ENCODE measurements at places on chromosomes 4 and X. TPM values are rescaled to one million over a fixed set of nuclear protein-coding genes. Genes with fewer than 3 reads are reported as not detected.

Gene REELD1
- total RNA-seq = not detected

Gene SHISA3
- 0.77 TPM for total RNA-seq

Gene OTOP1
- not detected for total RNA-seq

Gene GASK1B
- not detected for total RNA-seq

Gene MTNR1A
- total RNA-seq = not detected

Gene TRAM1L1
- not detected for total RNA-seq

Gene NIPAL1
- total RNA-seq = 2.0 TPM

Gene TMEM31
- 0.31 TPM for total RNA-seq

- no peaks in the 10 kb centered on the region for H3K4me1 ChIP-seq
- H3K27ac ChIP-seq = no peak overlapping the region
- no peak overlapping the region for H3K4me3 ChIP-seq
- H3K27me3 ChIP-seq = no peaks in the 10 kb centered on the region
These were observed 38.0 kb upstream of the ADGRL3 start for GRCh38 chr4:61162116-61162515.

DNA sequence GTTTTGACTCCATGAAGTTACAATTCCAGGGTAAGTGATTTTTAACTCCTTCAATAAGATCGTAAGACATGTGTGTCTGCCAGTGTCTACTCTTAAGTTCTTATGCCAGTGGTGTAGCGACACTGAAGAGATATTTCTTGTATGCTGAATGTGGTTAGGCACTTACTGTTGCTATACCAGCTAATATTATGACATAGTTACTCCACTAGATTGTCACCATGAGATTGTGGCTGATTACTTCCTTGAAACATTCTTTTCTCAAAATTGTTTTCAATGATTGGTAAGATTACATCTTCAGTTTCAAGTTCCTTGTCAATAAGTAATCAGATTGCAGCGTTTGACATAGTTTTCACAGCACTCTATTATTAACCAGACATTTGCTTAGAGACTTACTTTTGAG, 60.6 kb upstream of the PAGE5 start:
- H3K4me3 ChIP-seq = peak overlapping the region; percentile 15
- H3K4me1 ChIP-seq = no peaks in the 10 kb centered on the region
- peaks cover 6% of the 10 kb centered on the region for H3K36me3 ChIP-seq
- H3K27me3 ChIP-seq = no peaks in the 10 kb centered on the region
- no peak for DNase-seq

GRCh38 chrX:76605390-76605789, 177.9 kb downstream of the MAGEE1 start:
- no peaks in the 10 kb centered on the region for H3K27me3 ChIP-seq
- H3K4me1 ChIP-seq = no peaks in the 10 kb centered on the region
- H3K27ac ChIP-seq = no peak overlapping the region
- H3K4me3 ChIP-seq = no peak overlapping the region
- H3K36me3 ChIP-seq = no peaks in the 10 kb centered on the region

- H3K36me3 ChIP-seq = no peaks in the 10 kb centered on the region
- H3K27me3 ChIP-seq = peaks cover 13% of the 10 kb centered on the region
- H3K27ac ChIP-seq = no peak overlapping the region
- H3K4me1 ChIP-seq = peaks cover 22% of the 10 kb centered on the region
These were observed 217.7 kb upstream of the PSAPL1 start for GRCh38 chr4:7652451-7652881.

GRCh38 chr4:88880501-88881226, 176.3 kb downstream of the FAM13A start:
- H3K36me3 ChIP-seq = no peaks in the 10 kb centered on the region
- peaks cover 11% of the 10 kb centered on the region for H3K4me1 ChIP-seq
- H3K4me3 ChIP-seq = no peak overlapping the region
- no peak overlapping the region for H3K27ac ChIP-seq
- peaks cover 5% of the 10 kb centered on the region for H3K27me3 ChIP-seq

DNA sequence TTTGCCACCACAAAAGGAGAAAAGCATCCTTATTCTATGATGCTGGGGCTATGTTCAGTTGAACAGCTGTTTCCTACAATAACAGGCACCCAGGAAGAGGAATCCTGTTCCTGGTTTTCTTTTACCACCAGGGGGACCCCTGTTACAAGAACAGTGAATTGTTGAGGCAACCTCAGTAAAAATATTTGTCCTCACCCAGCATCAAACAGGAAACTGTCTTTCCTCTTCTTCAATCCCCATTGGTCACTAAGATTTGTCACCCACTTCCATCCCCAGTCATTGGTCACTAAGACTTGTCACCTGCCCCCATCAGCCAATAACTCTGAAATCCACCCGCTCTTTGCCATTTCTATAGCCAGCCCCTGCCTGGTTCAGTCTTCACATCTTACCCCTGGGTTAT, 143.5 kb upstream of the GALNT7 start:
- no peaks in the 10 kb centered on the region for H3K27me3 ChIP-seq
- no peaks in the 10 kb centered on the region for H3K36me3 ChIP-seq
- H3K4me3 ChIP-seq = no peak overlapping the region
- H3K4me1 ChIP-seq = peaks cover 4% of the 10 kb centered on the region
- DNase-seq = peak; percentile 43
- H3K27ac ChIP-seq = no peak overlapping the region

- no peak overlapping the region for H3K4me3 ChIP-seq
- no peaks in the 10 kb centered on the region for H3K36me3 ChIP-seq
- H3K27ac ChIP-seq = no peak overlapping the region
These were observed 1011.7 kb upstream of the PCDH7 start for GRCh38 chr4:29708473-29708872.

DNA sequence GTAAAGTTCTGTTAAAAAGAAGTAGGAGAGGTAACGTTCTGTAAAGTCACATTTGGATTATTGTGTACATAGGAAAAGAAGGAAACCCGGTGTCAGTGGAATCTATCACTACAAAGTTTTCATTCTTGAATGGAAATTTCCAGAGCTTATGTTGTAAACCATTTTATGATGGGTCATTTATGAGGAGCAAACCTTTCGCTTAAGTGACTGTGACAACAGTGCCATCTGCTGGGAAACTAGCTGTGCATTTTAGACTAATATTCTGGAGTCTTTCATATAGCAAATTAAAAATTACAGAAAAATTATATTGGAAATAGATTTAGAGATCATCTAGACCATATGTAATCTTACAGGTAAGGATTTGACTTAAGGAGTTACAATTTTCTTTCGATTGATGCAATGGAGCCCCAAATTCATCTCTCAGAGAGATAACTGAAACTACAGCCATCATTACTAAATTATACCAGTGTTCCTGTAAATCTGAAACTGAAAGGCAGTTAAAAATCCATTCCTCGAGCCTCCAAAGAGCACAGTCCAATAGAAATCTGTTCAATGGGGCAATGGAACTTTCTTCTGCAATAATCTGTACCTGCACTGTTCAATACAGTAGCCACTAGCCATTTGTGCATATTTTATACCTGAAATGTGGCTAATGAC, 26.9 kb downstream of the ASB9 start:
- no peak overlapping the region for H3K27ac ChIP-seq
- no peak overlapping the region for H3K4me3 ChIP-seq
- H3K4me1 ChIP-seq = no peaks in the 10 kb centered on the region
- peak; percentile 61 for DNase-seq
- no peaks in the 10 kb centered on the region for H3K36me3 ChIP-seq

DNA sequence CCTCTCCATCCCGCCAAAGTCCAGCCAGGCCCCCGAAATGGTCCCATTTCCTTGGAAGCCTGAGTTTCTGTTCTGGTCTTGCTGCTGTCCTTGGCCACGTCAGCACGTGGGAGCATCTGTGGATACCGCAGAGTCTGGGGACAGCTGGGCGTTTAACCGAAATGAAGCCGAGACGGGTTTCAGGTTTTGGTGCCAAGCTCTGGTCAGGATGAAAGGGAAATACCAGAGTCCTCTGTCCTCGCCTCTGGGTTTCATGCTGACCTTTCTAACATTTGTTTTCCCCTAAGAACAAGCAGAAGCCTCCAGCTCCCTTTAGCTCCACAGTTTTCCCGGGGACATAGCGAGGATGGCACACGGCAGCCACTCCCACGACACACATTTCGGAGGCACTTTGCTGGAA, 19.7 kb downstream of the SHOX start:
- no peaks in the 10 kb centered on the region for H3K36me3 ChIP-seq
- DNase-seq = no peak
- no peaks in the 10 kb centered on the region for H3K4me1 ChIP-seq
- H3K27ac ChIP-seq = no peak overlapping the region
- H3K4me3 ChIP-seq = no peak overlapping the region

DNA sequence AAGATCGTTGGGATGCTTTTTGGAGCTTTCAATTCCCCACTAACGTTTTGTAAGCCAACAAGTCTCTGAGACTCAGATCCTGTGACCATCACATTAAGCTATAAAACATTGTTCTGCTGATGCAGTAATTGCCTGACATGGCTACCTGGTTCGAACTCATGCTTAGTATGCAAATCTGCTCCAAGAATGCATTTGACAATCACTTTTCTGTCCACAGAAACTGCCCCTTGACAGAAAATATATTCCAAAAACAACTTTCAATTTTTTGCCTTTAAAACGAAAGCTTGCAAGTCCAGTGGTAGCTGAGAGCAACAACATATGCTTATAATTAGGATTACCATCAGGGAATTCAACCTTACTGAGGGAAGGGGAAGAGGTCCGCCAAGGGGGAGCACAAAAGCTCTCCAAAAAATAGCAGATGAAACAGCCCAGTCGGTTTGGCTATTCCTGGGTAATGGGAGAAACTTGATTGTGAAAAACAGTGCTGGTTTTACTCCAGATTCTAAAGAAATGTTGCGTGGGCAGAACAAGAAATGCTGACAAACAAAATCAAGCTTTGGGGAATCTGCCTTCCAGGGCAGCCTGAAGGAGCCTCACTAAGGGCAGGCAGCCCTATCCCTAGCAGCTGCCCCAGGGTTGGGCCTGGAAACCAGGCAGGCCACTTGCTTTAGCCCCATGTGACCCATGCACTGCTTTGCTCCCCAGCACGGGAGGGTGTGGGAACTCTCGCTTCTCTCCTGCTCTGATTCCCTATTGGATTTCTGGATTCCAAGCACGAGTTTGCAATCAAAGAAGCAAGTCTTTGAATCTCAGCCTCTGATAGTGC, 160.7 kb upstream of the LDB2 start:
- DNase-seq = no peak
- no peaks in the 10 kb centered on the region for H3K27me3 ChIP-seq
- no peaks in the 10 kb centered on the region for H3K4me1 ChIP-seq
- no peaks in the 10 kb centered on the region for H3K36me3 ChIP-seq
- H3K27ac ChIP-seq = no peak overlapping the region

- no peak for DNase-seq
- H3K4me3 ChIP-seq = no peak overlapping the region
- H3K36me3 ChIP-seq = no peaks in the 10 kb centered on the region
These were observed 16.2 kb downstream of the TBC1D9 start for GRCh38 chr4:140739971-140740370.

DNA sequence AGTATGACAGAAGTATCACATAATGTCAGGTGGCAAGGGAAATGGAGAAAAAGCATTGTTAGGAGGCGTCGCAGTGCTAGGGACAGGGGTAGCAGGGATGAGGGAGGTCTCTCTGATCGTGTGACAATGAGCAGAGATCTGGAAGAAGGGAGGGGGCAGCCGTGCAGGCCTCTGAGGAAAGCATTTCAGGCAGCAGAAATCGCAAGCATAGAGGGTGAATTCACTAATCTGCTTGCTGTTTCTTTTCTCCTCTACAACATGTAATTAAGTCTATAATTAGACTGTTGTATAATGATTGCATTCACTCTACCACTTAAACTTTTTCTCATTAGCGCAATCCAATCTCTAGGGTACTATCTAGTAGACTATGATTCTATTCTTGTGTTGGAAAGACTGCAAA, 9.1 kb downstream of the CYP4V2 start:
- DNase-seq = no peak
- peaks cover 33% of the 10 kb centered on the region for H3K4me1 ChIP-seq
- peaks cover 14% of the 10 kb centered on the region for H3K36me3 ChIP-seq
- H3K4me3 ChIP-seq = no peak overlapping the region
- no peak overlapping the region for H3K27ac ChIP-seq
- H3K27me3 ChIP-seq = no peaks in the 10 kb centered on the region

DNA sequence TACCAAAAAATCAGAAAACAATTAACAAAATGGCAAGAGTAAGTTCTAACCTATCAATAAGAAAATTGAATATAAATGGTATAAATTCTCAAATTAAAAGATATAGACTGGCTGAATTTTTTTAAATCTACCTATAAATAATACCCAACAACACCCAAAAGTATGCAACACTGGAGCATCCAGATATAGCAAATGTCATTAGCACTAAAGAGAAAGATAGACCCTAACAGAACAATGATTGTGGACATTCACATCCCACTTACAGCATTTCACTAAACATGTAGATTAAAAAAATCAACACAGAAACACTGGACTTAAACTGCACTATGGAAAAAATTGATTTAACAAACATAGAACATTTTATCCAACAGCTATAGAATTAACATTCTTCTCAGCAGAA, 673.0 kb upstream of the GRID2 start:
- no peaks in the 10 kb centered on the region for H3K36me3 ChIP-seq
- no peak for DNase-seq
- no peak overlapping the region for H3K4me3 ChIP-seq
- H3K4me1 ChIP-seq = no peaks in the 10 kb centered on the region
- H3K27ac ChIP-seq = no peak overlapping the region

GRCh38 chrX:102067966-102068723, 57.3 kb upstream of the TCEAL2 start:
- peaks cover 4% of the 10 kb centered on the region for H3K27me3 ChIP-seq
- H3K27ac ChIP-seq = no peak overlapping the region
- DNase-seq = peak; percentile 25
- no peaks in the 10 kb centered on the region for H3K36me3 ChIP-seq
- no peak overlapping the region for H3K4me3 ChIP-seq

- peaks cover 59% of the 10 kb centered on the region for H3K4me1 ChIP-seq
- no peaks in the 10 kb centered on the region for H3K36me3 ChIP-seq
- peak overlapping the region; percentile 3 for H3K4me3 ChIP-seq
- H3K27ac ChIP-seq = no peak overlapping the region
- DNase-seq = no peak
These were observed 48.1 kb upstream of the ENPP6 start for GRCh38 chr4:184265546-184266351.

All from activated naive CD4-positive, alpha-beta T cell treated with anti-CD3 and anti-CD28 coated beads for 36 hours (primary cell).